NCI-H460 (cell line): ENCODE measurements at places on chromosomes 16 and 17. TPM values are rescaled to one million over a fixed set of nuclear protein-coding genes. Genes with fewer than 3 reads are reported as not detected.

- no peak for DNase-seq
Observed at GRCh38 chr17:75888484-75888883, 8.3 kb downstream of the TRIM65 start.

DNA sequence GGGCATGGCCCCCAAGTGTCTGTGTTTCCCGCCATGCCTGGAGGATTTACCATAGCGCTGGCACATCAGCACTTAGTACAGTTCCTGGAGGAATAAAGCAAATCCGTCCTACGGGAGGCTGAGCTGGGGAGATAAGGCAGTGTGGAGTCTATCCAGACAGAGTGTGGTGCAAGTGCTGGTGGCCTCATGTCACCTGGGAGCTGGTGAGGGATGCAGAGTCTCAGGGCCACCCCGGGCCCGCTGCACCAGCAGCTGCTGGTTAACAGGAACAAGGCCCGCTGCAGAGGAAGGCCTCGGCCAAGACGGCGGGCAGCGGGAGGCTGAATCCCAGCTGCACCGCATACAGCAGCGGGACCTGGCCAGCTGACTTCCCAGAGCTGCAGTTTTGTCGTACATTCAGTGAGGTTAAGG lies 57.3 kb upstream of the CDC42EP4 start:
- DNase-seq: no peak

- no peak for DNase-seq
Observed at GRCh38 chr17:7839876-7840261, 5.9 kb downstream of the KDM6B start.

DNA sequence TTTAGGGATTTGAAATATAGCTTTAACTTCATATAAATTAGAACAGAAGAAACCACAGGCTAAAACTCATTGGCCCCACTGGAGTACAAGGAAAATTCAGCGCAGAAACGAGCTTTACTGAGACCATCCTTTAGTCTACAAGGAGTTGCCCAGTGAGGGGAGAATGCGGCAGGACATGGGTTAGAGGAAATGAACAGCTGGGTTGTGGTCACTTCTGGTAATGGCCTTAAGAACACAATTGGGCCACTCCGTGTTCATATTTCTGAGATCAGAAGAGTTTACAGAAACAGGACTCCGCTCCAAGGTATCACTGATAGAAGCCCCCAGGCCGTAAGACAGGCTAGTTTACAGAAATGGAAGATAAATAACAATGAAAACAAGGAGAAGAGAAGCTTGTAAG lies 188.3 kb downstream of the ZFHX3 start:
- no peak for DNase-seq

DNA sequence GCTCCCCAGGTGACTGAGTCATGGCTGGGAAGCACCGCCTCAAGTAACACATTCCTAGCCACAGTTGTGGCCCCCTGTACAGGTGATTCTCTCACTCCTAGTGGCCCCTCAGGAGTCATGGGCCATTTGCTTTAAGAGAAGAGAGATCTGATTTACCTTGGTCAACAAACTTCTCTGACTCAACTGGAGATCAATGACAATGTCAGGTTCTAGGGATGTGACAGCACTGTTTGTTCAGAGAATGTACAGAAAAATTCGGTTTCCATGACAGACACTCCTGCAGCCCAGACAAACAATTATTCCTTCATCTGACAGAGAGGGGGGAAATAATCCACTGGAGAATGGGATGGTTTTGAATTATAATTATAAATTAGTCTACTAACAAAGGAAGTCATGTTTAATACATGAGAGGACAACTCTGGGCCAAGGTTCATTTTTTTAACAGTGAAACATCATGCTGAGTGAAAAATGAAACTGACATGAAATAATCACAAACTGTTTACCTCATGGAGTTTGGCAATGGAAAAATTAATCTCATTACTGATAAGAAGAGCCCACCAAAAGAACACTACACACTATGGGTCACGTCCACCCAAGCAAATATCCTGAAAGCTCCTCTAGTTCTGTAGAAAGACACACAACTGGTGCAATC lies 9.7 kb downstream of the ERN1 start:
- DNase-seq: no peak

DNA sequence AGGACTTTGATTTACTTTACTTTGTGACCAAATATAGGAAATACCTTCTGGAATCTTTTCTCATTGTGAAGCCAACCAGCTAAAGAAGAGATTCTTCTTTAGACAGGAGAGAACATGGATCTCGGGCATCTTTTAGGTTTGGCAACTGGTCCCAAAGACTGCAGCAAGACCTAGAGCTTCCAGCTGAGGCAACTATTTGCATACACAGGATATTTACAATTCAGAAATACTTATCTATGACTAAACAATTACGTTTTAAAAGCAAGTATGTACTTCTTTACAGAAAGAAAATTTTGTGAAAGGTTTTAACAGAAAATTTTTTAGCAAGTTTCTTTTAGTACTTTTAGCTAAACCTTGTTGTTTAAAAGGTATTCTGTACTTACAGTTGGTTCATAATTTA lies 106.5 kb downstream of the MAP2K4 start:
- no peak for DNase-seq

Gene PLEKHG4
- 7.1 and 9.1 TPM in 2 replicates for total RNA-seq

Gene NPIPB13
- 1.1 and 2.8 TPM in 2 replicates for total RNA-seq
